Activated T-cell treated with anti-CD3 and anti-CD28 coated beads, Interleukin-2, amount 50 U/mL, for 1 hour (primary cell): ENCODE measurements at places on chromosomes 11 and 22.

- no peak for DNase-seq
Measured at GRCh38 chr22:37188901-37189466, 937 bp upstream of the C1QTNF6 start.

DNA sequence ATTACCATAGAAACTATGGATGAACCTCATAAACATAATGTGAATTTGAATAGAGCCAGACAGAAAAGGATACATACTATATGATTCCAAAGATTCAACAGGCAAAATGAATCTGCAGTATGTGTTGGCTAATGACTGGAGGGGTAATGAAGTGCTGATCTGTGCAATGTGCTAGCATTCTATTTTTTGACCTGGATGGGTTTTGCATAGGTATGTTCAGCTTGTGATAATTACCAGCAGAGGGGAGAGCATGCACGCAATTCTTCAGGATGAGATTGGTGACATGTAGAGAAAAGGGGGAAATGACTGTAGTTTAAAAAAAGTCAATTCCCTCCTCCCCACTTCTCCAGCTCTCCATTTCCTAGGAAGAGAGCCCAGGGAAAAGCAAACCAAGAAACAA, 618 bp upstream of the CCDC81 start:
- no peak for DNase-seq

DNA sequence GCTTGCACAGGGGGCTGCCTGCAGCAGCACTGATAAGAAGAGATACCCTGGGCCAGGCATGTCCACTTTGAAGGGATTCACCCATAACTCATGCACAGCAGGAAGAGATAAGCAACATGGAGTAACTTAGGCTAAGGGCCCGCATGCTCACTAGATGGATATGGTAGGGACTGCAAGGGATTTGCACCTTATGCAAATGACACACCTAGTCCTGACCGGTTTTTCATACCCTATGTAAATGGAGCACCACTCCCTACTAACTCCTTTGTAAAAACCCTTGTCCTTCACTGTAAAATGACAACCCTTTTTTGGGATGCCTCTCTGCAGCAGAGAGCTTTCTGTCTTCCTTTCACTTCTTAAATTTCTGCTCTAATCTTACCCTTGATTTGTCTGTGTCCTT, 658.9 kb upstream of the CCDC179 start:
- DNase-seq: no peak

DNA sequence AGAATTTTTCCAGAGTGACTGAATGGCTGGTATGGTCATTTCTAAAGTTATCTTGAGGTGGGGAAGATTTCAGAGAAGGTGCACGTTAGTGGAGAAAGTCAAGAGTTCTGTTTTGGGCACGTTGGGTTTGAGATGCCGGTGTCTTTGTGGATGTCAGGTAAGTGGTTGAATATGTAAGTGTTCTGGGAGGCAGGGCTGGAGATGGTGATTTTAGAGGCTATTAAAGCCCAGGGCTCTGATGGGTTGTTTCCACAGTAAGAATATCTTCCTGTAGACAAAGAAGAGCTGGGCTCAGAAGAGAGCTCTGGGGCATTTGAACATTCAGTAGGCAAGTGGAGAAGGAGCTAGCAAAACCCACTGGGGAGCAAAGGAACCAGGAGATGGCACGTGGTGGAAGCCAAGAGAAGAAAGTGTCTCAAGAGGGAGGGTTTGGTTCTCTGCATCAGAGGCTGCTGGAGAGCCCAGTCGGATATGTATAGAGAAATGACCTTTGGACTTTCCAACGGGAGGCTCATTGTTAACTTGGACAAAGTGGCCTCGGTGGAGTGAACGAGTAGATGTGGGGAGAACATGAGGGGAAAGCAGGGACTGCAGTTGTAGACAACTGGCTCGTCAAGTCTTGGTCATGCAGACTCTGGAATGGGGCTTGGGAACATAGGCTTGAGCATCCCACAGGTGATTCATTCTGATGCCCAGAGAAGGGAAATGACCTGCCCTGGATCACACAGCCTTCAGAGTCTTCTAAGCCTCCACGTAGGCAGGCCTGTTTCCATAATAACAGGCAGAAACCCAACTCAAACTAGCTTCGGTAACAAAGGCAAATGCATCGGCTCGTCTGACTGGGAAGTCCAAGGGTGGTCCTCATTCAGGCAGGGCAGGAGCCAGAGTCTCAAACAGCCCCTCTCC, 98.4 kb upstream of the PARVA start:
- no peak for DNase-seq

GRCh38 chr22:40396882-40397281, 26.5 kb downstream of the SGSM3 start:
- DNase-seq: no peak

GRCh38 chr11:45933131-45933831, 10.8 kb downstream of the LARGE2 start:
- DNase-seq: no peak

- peak; percentile 39 for DNase-seq
Measured at GRCh38 chr11:62770778-62771143, 435 bp upstream of the TAF6L start.

- no peak for DNase-seq
Measured at GRCh38 chr11:108913204-108913603, 248.3 kb downstream of the DDX10 start.

DNA sequence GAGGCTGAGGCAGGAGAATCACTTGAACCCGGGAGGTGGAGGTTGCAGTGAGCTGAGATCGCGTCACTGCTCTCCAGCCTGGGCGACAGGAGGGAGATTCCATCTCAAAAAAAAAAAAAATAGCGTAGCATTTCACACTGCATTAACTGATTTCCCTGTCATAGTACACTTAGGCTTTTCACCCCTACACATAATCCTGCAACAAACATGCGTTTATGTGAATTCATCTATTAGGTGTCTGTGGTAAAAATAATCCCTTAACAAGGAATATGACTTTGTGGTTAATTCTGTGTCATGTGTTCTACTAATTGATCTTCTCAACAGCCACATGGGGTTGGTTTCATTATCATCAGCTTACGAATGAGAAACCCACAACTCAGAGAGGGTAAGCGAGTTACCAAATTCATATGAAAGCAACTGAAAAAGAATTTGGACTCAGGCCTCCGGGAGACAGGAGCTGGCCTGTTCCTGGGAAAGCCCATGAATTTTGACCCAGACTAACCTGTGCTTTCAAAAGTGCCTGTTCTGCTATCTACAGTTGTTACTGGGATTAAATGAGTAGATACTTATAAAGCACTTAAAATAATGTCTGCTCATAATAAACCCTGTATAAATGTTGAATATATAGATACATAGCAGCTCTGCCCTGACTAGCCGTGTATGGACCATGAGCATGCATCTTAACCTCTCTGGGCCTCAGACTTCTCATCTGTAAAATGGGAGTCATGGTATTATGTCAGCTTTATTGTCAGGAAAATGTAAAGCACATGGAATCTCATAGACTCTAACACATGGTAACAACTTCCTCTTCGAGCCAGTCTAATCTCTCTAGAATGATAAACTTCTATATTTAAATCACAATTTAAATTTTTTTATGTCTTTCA, 36.6 kb downstream of the KCNJ1 start:
- DNase-seq: peak; percentile 24

- no peak for DNase-seq
Measured at GRCh38 chr11:82738091-82738490, 4.4 kb upstream of the FAM181B start.

DNA sequence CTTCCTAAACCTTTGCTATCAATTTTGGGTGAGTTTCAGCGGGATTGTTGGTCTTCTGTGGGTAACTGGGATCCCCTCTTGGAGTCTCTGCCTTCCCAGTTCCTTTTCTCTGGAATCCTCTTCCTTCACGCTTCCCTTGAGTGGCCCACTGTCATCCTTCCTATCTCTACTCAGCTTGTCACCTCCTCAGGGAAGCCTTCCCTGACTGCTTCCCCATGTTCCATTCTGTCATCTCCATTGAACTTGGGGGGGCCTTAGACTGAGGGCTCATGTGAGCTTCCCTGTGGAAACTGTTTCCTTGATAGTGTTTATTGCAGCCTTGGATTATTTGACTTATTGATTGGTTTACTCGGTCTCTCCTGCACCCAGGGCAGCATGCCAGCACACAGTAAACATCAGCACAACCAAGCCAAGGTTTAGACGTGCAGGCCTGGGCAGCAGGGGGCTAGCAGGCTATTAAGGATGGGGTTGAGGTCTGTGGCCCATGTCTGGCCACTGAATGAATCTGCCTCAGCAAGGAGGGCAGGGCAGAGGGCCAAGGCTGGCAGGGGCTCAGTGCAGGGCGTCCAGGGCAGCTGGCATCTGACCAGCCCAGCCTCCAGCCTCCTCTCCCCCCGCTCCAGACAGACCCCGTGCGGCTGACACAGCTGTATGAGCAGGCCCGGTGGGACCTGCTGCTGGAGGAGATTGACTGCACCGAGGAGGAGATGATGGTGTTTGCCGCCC, 7.2 kb downstream of the TRPT1 start:
- DNase-seq: no peak

DNA sequence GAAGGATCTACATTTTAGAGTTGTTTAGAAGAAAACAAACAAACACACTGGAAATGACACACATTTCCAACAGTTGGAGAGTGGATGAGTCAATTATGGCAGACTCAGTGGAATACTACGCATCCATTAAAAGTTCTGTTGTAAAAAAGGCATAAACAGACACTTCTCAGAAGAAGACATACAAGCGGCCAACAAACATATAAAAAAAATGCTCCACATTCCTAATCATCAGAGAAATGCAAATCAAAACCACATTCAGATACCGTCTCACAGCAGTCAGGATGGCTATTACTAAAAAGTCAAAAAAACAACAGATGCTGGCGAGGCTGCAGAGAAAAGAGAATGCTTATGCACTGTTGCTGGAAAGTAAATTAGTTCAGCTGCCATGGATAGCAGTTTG, 298.2 kb downstream of the DDX10 start:
- DNase-seq: no peak

DNA sequence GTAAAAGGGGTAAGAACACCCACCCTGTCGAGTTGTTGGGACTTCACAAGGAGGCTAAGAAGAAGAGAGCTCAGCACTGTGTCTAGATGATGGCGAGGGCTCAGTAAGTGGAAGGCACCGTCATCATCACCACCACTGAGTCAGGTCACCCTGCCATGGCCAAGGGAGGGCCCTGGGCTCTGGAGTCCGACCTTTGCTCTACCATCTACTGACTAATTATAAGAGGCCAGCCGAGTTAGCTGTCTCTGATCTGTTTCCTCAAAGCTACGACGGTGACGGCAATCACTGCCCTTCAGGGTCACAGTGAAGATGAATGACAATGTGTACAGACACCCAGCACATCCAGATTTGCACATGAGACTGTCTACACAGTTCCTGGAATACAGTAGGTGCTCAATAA, 29.3 kb downstream of the KIAA0930 start:
- DNase-seq: no peak

DNA sequence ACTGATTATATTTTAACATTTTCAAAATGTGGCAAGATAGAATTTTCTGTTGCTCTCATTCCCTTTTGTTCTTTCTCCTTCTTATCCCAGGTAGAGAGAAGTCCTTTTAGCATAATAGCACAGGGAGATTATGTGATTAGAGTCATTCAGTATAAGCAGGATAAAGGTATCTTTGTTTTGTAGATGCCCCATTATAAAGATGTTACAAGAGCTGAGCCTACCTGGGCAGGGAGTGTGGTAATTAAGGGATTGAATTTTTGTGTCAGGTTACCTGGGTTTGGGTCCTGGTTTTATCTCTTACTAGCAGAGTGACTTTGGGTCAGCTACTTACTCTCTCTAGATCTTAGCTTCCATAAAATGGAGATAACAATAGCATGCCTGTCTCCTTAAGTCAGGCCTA, 536.5 kb downstream of the TMEM135 start:
- no peak for DNase-seq

GRCh38 chr11:116272181-116272789, 500.5 kb downstream of the BUD13 start:
- no peak for DNase-seq

DNA sequence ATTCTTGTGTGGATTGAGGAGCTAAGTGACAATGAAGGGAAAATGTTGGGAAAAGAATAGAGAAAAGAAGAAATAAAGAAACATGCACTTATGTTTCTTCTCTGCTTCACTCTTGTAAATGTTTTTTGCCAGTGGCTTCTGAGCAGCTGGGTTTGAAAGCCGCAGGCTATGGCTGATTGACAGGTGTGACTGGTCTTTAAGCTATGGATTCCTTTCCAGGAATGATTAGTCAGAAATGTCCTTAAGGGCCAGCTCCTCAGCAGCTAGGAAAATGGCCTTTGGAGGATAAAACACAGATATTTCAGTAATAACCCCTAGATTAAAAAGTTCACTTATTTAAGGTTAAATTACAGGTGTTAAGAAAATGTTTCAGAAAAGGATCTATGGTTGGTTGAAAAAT, 6.5 kb upstream of the USP28 start:
- no peak for DNase-seq

- DNase-seq: no peak
Measured at GRCh38 chr11:2002042-2002776, 4.6 kb upstream of the H19 start.

- DNase-seq: no peak
Measured at GRCh38 chr22:17655289-17655688, 16.7 kb downstream of the BCL2L13 start.

- no peak for DNase-seq
Measured at GRCh38 chr11:87097582-87097981, 59.8 kb downstream of the TMEM135 start.

DNA sequence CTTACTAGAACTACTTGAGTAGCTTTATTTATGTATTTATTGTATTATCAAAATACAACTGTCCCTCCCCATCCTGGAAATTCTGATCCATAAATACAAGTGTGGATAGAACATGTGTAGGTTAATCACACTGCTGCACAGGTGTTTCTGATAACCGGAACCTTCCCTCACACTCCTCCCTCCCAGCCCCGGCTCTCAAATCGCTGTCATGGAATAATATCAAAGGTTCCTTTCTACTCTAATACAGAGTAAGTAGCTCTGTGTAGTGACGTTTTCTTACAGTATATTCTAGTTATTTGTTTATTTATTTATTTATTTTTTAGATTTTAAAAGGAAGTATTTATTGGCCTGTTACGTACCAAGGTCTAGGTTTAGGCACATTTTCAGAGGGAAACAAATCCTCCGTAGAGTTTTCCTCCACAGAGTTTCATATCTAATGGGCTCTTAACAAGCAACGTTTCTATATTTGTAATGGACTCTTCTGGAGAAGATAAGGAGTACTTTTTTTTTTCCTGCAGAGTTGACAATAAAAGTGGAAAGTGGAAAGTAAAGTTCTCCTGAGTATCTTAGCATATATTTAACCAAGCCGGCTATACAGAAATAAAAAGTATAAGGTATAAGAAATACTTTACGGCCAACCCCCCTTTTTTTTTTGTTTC, 129.0 kb upstream of the CARD18 start:
- no peak for DNase-seq

- no peak for DNase-seq
Measured at GRCh38 chr22:19831016-19831415, 23.7 kb downstream of the GNB1L start.

- DNase-seq: no peak
Measured at GRCh38 chr11:124520550-124520854, 23.0 kb downstream of the OR8B12 start.

DNA sequence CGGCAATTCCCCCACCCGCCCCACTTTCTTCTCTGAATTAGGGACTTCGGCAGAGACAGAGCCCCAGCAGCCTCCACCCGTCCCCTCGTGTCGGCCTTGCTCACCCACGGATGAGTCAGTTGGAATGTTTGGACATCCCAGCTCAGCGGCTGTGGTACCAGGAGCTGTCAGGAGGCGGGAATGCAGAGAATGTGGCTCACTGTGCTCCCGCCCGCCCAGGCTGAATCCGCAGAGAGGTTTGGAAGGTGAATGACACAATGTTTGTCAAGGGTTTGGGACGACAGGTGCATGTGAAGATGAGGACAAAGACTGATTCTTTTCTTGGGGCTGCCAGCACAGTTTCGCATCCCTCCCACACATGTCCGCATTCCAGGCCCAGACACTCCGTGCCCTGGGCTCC, 39.6 kb downstream of the LIF start:
- DNase-seq: no peak

- no peak for DNase-seq
Measured at GRCh38 chr11:44171518-44171917, 76.0 kb downstream of the EXT2 start.
